ENCODE measurements at places on chromosomes 2 and 18.
A peak's percentile ranks its signal among the peaks of the same experiment; 100 is the strongest.

DNA sequence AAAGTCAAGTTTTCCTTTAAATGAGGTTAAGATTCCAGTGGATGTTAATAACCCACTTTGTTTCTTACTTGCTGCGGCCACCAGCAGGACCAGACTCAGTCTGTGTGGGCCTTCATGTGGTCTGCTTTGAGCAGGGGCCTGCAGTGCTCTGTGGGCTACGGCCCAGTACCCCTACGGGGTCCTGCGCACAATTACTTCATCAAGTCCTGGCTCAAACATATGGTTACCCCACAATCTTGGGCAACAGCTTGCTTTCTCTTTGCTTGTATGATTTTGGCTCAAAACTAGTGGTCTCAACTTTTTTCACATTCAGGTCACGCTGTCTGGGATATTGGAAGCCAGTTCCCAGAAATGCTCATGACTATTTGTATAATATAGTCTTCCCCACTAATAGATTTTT lies 64.2 kb downstream of the PTPN2 start:
- DNase-seq: no peak

- DNase-seq: no peak
Observed at GRCh38 chr2:208713066-208713745, 306.6 kb downstream of the PTH2R start.

DNA sequence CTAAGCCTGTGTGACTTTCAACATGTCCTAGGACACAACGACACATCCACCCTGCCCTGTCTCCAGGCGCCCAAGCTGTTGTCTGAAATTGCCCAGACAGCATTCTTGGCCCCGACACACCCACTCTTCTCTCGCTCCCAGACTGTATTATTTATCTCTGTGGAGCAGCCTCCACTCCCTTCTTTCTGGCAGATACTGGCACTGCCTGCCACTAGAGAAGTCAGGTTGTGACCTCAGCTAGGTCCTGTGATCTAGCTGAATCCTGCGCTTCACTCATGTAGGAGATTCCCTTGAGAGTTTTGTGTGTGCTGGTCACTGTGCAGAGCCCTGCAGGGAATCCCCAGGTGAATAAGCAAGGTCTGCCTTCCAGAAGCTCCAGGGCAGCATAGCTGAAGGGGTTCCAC lies 77.1 kb upstream of the TNP1 start:
- DNase-seq: no peak

DNA sequence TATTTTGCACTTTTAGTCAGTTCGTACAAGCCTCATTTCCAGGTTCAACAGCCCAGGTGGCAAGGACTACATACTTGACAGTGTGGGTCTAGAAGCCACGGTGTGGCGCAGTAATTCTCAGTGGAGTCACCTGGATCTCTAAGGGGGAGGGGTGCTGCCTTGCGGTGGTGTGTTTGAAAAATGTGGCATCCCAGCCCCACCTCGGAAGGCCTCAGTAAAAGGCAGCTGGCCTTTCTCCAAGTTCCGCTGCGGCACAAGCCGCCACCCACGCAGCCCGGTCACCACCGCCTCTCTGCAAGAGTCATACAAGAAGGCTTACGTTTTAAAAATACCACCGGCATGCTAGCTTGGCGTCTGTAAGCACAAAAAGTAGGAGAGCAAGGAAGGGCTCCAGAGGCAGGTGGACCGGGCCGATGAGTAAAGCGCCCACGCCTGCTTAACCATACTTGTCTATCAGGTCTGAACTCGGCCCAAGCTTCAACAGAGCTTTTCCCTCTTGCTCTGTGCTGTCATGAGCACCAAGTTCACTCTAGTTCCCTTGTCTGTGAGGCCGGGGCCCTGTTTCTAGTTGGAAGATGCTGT lies 49.5 kb downstream of the SPRED2 start:
- peak; percentile 80 for DNase-seq

DNA sequence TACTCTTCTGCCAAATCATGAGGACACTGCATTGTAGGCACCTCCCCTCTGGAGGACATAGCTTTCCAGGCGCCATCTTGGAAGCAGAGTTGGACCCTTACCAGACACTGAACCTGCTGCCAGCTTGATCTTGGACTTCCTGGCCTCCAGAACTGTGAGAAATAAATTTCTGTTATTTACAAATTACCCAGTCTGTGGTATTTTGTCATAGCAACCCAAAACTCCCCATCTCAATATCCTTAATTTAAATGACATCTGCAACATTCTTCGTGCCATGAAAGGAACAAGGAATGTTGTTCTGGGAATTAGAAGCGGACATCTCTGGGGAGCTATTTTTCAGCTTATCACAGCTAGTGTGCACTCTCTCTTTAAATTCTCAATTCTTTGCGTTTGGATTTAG lies 57.4 kb upstream of the CHRNA1 start:
- no peak for DNase-seq
